ENCODE measurements at places on chromosomes 2 and 18.

DNA sequence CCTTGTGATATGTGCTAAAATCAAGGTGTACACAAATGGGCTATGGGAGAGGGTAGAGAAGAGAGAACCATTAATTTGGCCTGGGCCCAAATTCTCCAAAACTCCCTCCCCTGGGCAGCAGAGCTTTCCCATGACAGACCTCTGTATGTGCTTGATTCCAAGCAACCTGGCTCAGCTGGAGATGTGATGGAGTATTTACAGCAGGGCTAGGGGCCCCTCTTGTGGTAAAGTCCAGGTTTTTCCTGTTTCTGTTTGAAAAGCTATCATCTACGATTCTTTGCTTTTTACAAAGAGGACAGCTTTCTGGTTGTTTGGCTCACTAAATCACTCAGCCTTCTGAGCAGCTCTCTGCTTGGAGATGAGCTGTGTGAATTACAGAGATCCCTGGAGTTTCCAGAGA is 40.3 kb downstream of the KCNS3 start:
- no peak for DNase-seq

GRCh38 chr2:8692783-8693156 is 10.9 kb downstream of the ID2 start:
- DNase-seq = no peak

GRCh38 chr18:55114876-55115275 is 155.6 kb upstream of the CCDC68 start:
- no peak for DNase-seq

DNA sequence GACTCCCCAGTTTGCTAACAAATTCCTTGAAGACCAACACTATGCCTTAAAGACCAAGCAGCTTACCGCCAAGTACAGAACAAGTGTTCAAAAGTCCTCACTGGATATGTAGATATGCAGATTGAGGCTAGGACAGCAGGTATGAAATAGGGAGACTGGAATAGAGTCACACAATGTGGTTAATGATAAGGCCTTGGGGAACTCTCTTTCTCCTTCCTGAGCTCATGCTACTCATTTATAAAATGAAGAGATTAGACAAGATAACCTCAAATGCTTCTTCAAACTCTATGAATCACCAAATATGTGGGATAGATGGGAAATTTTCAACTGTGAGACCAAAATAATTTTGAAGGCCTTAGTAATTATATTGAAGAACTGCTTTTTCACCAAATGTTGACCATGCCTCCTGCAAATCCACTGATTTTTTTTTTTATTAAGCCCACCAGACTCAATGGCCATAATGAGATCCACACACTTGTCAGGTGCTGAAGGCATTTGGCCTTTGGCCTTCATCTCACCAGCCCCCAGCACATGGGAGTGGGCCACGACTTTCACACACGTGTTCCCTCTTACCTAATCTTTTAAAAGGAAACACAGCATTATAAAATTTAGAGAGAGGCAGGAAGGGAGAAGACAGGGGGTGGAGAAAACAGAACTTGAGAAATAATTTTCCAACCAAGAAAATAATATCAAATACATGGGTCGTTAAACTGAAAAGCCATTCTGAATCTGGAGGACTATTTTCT is 181.5 kb downstream of the EN1 start:
- DNase-seq = no peak

DNA sequence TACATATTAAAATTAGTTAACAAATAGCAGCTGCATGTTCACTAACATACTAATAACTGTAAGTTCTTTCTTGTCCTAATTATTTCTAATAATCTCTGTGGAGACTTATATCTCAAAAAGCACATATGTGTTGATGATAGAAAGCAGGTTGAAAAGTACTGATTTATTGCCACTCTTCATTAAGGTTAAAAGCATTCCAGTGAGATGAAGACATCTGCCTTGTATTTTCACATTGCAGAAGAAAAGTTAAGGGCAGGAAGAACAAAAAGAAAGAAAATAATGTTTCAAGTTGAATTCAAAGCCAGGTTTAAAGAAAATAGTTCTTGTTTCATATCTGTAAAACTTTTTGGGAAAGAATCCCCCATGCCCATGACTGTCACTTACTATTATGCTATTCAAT is 429.9 kb downstream of the MTX2 start:
- no peak for DNase-seq

- peak; percentile 50 for DNase-seq
Measured at GRCh38 chr2:68336192-68336591, 16.4 kb upstream of the CNRIP1 start.

DNA sequence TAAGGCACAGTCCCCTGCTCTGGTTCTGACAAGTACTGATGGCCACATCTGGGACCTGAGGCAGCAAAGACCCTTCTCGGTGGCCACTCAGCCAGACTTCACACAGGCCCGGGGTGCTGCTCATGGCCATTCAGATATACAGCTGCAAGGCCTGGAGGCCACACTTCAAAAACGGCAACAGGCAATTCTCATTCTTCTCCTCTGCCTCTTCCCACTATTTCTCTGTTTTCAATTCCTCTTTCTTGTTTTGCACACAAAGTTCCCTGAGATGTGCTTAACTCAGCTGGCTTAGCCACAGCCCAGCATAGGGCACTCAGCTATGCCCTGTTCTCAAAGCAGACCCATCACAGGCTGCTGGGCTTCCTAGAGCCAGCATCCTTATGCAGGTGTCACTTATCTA is 29.9 kb downstream of the PTPN18 start:
- no peak for DNase-seq

GRCh38 chr2:230924470-230925341 is at the start of gene GPR55:
GPR55 (minus strand) TSS chr2:230925242; CDS start chr2:230910962, 14,280 bp downstream.
- DNase-seq = no peak

- no peak for DNase-seq
Measured at GRCh38 chr2:217966423-217967070, 36.2 kb downstream of the TNS1 start.
